GM04503 (cell line): ENCODE measurements at places on chromosomes 5 and 9.

DNA sequence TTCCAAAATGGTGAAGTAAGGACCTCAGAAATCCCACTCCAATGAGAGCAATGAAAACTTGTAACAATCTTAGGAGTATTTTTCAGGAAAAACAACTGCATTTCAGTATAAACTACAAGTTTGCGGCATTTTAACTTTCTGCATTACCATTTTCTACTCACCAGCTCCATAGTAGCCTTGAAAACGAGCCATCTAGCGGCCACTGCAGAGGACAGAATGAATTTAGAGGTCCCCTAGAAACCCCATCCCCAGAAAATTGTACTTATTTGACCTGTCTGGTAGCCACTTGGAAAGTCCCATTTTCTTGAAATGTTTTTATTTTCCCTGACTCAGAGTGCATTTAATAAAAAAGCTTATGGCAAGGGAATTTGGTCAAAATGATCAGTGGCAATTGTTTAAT, 205.4 kb upstream of the ITGA1 start:
- DNase-seq = no peak

DNA sequence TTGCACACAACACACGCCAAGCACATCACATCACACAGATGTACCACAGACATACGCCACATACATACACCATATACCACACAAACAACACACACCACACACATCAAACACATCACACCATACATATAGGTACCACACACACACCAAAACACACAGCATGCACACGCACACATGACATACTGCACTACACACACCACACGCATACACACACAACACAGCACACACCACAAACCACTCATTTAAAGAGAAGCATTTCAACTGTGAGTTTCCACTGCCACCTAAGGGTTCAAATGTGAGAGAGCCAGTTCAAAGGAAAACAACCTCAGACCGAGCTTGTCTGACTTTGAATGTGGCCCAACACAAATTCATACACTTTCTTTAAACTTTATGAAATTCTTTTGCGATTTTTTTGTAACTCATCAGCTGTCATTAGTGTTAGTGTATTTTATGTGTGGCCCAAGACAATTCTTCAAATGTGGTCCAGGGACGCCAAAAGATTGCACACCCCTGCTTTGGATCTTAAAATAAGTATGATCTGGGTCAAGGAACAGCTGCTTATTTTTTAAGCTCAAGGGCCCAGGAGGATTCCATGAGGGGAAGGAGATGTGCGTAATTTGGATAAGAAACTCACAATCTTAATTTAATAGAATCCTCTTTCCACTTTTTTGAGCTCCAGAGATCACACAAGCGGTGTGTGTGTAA, 494.6 kb downstream of the GADD45G start:
- DNase-seq = no peak

- no peak for DNase-seq
Observed at GRCh38 chr9:3099646-3100045, 255.8 kb upstream of the PUM3 start.

GRCh38 chr9:92734931-92735635, 29.6 kb downstream of the BICD2 start:
- DNase-seq = no peak
